HL-60 (cell line): ENCODE measurements at places on chromosomes 11 and 22.

DNA sequence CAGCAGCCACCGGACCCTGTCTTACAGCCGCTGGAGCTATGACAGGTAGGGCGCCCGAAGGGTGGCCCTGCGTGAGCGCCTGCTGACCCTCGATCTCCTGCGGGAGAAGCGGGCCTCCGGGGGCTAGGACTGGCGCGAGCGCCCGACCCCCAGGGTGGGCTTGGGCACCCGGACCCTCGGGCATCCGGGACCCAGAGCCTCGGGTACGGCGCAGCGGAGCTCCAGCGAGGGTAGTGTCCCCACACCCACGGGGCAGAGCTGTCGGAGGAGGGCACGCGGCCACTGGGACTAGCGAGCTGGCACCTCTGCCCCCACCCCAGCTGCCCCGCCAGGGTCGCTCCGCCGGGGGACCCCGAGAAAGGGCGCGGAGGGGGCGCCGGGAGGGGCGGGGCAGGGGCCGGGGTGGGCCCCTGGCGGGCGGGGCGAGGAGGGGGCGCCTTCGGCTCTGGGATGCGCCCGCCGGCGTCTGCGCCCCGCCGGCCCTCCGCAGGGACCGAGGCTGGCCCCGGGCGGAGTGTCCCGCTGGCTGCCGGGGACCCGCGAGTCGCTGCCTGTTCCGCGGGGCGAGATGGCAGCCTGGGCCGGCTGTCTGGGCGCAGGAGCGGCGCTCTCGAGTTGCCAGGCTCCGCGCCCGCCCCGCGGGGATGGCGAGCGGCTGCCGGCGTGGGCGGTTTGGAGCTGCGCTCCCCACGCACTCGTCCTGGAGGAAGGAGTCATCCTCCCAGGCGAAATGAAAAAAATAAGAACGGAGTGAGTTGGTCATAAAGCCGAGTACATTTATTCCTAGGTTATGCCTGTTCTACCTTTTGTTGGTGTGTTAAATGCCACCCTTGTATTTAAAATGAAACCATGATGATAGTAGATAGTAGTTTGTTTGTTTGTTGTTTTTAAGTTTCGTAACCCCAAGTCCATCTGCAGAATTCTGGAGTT is 32.4 kb downstream of the EIF3F start:
- DNase-seq: no peak

- no peak for DNase-seq
These were observed 1.5 kb downstream of the ATG13 start for GRCh38 chr11:46618837-46619236.

DNA sequence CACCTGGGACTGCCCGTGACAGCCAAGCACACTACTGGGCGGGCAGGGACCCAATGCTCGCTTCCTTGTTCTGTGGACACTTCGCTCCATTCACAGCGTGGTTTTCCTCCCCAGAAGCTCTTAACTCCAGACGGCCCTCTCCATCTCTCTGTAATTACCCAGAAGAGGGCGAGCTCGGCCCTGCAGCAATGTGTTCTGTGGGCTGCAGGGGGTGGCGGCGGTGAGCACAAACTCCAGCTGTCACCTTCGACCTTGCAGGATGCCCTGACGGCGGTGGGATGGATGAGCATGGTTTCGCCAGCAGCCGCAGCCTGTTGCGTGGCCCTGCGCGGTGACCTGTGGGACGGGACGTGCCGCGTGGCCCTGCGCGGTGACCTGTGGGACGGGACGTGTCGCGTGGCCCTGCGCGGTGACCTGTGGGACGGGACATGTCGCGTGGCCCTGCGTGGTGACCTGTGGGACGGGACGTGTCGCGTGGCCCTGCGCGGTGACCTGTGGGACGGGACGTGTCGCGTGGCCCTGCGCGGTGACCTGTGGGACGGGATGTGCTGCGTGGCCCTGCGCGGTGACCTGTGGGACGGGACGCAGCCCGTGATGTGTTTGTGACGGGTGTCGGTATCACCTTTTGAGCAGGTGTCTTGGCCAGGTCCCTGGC is 1204.7 kb downstream of the BRD1 start:
- DNase-seq: no peak

GRCh38 chr11:47132981-47133380 is 43.7 kb downstream of the ARFGAP2 start:
- no peak for DNase-seq

DNA sequence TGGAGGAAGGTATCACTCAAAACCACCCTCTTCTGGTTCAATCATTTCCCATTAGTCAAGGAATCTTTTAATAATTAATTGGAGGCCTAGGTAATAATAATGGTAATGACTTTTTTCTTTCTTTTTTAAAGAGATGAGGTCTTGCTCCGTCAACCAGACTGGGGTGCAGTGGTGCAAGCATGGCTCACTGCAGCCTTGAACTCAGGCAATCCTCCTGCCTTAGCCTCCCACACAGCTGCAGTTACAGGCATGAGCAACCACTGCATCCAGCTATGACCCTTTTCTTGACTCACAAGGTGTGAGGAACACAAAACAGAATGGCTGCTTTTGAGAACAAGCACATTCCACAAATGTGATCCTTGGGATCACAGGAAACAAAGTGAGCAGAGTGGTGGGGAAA is 3.6 kb downstream of the POLDIP3 start:
- no peak for DNase-seq

GRCh38 chr11:62103986-62104385 is 19.8 kb upstream of the INCENP start:
- no peak for DNase-seq

DNA sequence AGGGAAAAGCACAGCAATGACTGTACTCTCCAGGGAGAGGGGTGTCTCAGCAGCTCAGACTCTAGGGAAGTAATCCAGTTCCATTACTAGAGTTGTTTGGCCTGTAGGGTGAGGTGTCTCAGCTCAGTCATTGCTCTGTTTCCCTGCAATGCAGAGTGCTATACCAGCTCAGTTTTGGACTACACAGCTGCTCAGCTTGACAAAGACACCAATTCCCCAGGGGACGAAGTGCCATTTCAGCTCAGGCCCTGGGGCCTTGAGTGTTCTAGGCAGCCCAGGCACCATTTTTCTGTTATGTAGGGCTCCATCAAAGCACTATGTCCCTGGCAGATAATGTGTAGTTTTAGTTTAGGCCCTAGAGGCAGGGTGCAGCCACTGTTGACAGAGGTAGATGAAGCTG is 18.2 kb downstream of the CALCB start:
- no peak for DNase-seq

GRCh38 chr11:45023065-45023365 is 72.3 kb upstream of the TP53I11 start:
- no peak for DNase-seq

GRCh38 chr11:26575946-26576345 is 3.9 kb upstream of the MUC15 start:
- no peak for DNase-seq

- no peak for DNase-seq
These were observed 46.5 kb upstream of the THY1 start for GRCh38 chr11:119469506-119469905.

DNA sequence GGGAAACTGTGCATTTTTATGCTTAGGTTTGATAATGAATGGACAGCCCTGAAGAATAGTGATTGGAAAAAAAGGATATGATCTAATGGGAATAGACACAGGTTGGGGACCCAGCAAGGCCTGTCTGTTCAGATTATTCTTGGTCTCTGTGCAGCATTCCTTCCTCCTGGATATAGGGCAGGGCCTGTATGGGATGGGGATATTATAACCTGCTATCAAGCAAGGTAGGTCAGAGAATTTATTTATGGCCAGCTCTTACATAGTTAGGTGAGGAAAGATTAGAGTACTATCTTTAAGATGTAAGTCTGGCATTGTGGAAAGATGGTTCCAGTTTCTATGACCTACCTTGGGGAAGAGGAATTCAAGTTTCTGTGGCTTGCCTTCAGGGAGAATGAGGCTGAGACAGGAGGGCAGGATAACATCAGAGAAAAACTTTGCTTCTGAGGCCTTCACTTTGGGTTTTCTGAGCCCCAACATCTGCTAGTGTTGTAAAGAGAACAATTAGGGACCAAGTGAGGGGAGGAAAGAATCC is 8.5 kb upstream of the BIRC2 start:
- no peak for DNase-seq

GRCh38 chr22:39360674-39361413 is 11.1 kb downstream of the SYNGR1 start:
- no peak for DNase-seq

DNA sequence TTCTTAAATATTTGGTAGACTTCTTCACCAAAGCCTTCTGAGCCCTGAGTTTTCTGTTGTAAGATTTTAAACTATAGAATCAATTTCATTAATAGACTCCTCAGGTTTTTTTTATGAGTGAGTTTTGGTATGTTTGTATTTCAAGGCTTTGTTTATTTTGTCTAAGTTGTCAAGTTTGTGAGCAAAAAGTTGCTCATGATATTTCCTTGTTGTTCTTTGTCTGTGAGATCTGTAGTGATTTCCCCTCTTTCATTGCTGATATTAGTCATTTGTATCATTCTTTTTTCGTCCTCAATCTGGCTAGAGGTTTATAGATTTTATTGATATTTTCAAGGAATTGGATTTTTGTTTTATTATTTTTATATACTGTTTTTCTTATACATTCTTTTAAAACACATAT is 121.0 kb downstream of the MORC2 start:
- no peak for DNase-seq

DNA sequence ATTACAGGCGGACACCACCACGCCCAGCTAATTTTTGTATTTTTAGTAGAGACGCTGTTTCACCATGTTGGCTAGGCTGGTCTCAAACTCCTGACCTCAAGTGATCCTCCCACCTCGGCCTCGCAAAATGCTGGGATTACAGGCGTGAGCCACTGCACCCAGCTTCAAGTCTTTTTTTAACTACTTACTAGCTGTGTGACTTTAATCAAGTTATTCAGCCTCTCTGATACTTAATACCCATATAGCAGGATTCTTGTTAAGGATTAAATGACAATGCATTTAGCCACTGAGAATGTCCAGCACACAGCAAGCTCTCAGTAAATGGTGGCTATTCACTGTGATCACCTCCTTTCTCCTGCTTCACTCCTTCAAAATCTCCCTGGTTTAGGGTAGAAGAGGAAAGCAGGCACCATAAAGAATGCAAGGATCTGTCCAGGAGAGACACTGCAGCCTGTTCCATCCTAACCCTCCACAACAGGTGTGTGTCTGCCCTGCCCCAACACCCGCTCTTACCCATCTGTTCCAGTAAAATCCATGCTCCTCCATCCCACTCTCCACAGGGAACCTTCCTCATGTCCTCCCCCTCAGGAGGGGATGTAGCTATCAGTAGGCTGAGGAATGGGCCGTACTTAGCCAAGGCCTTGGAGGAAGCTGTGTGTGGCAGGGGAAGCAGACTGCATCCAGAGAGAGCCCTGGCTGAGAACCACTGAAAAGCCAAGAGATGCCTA is 69.3 kb downstream of the MICAL3 start:
- DNase-seq: no peak

DNA sequence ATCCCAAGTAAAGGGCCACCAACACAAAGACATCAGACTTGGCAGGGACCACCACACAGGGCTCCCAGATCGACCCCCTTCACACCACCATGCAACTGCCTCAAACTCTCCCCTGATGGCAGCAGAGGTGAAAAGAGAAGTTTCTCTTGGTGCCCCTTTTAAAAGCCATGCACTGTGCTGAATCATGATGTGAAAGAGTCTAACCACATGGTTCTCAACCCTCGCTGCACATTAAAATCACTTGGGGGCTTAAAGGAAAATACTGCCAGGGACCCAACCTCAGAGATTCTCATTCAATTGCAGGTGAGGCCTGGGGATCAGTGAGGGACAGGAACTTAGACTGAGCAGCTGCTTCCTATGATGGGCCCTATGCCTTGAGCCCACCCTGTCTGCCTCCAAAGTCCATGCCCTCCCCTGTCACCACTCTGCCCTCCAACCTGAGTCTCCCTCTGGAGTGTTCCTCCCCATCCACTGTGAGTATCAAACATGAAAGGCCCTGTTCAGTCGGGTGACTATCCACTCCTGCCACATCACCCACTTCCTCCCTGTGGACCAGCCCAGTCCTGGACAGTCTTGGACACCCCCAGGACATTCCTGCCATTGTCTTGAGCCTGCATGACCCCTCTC is 40.8 kb downstream of the PLEKHA7 start:
- DNase-seq: no peak

- no peak for DNase-seq
These were observed 16.6 kb upstream of the STK33 start for GRCh38 chr11:8610532-8611116.

- no peak for DNase-seq
These were observed 326.0 kb downstream of the CASP12 start for GRCh38 chr11:104572279-104572678.

- DNase-seq: no peak
These were observed 23.0 kb downstream of the PIWIL3 start for GRCh38 chr22:24751518-24751917.

DNA sequence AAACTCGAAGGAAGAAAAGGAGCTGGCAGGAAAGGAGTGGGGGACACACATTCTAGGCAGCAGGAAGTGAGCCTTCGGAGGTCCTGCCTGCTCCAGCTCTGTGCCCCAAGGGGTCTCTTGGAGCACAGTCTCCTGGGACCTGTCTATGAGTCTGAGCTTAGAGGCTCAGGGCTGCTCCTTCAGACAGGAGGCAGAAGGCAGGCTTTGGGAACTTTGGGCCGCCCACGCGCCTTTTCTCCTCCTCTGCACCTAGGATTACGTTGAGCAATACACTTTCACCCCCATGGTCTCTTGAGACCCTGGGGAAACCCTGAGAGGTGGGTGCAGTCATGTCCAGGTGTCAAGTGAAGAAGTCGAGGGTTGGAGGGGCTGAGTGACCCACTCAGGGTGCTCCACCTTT is 965 bp downstream of the TCN2 start:
- no peak for DNase-seq

- DNase-seq: no peak
These were observed 1.8 kb upstream of the SNX19 start for GRCh38 chr11:130918081-130918480.

GRCh38 chr11:78161346-78161745 is 21.9 kb upstream of the ALG8 start:
- no peak for DNase-seq

DNA sequence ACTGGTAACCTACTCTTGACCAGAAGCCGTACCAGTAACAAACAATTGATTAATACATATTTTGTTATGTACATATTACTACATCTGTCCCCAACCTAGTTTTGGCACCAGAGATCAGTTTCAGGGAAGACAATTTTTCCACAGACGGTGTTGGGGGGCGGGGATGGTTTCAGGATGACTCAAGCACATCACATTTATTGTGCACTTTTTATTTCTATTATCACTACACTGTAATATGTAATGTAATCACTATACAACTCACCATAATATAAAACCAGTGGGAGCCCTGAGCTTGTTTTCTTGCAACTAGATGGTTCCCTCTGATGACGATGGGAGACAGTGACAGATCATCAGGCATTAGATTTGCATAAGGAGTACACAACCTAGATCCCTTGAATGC is 15.5 kb downstream of the DGCR8 start:
- no peak for DNase-seq

DNA sequence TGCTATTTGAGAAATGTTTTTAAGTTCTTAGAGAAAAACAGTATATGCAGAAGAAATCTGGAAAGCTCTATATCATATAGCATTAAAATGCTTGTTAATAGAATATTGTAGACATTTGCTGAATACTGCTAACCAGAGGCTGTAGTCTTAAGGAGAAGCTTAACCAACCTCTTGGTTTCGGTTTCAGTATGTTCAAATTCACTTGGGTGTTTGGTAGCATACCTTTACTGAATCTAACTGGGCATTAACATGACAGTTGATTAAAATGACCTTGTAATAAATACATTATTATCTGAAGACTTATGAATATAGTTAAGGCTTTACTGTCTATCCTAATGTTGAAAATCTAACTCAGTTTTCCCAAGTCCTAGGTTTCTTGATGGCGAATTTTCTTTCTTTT is 5.4 kb downstream of the PCF11 start:
- no peak for DNase-seq
